ENCODE measurements at places on chromosomes 16 and 17. TPM values are rescaled to one million over a fixed set of nuclear protein-coding genes. Genes with fewer than 3 reads are reported as not detected.

Gene PRDM7
- not detected for total RNA-seq

Gene GLP2R
- total RNA-seq: 2.5 TPM

Gene SDR42E1
- under 0.01 TPM for total RNA-seq

Gene RHBDF1
- 49.1 TPM for total RNA-seq

Gene TNP2
- not detected for total RNA-seq

Data from pericardium fibroblast (primary cell).